T-helper 17 cell (primary cell): ENCODE measurements at places on chromosomes 3 and 15.

GRCh38 chr3:145006271-145006670 lies 1034.6 kb downstream of the DIPK2A start:
- DNase-seq = no peak

GRCh38 chr3:100073714-100074307 lies 40.5 kb downstream of the FILIP1L start:
- no peak for DNase-seq

- no peak for DNase-seq
These were observed 51.8 kb upstream of the SSR3 start for GRCh38 chr3:156606729-156607128.

- no peak for DNase-seq
These were observed 23.8 kb downstream of the SEMA6D start for GRCh38 chr15:47741082-47741481.

DNA sequence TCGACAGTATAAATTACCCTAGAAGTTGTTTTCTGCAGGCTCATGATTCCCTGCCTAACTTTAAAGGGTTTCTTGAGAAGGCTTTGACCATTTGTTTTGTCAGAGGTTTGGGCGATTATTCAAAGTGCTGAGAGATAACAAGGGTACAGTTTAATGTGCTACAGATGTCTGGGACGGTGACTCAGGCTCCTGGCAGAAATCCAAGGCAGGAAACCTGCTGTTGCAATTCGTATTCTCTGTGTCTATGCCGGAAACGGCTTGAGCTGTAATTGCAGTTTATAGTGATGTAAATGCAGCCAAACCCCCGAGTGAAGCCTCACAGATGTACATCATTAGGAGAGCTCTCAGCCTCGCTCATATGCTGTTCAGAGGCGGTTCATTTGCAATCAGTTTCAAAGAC lies 65.6 kb downstream of the SYNPR start:
- no peak for DNase-seq
